AG09319 (cell line): ENCODE measurements at places on chromosomes 3 and 15.

- no peak for DNase-seq
Observed at GRCh38 chr3:107416886-107417285, 39.6 kb downstream of the CCDC54 start.

DNA sequence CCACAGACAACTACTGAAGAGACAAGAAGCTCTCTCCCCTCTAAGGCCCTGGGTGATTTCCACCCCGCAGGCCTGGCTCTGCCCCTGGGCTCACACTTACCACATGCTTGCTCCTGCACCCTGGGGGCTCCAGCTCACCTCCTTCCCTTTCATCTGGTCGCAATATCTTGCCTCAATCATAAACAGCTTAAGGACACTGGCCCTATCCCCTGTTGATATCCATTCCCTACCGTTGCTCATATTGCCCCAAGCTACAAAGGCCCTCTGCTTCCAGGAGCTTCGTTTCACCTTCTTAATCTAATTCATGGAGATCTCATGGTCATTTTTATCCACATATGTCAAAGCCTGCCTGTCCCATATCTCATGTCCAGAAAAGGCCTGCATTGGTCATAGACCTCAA lies 46.0 kb upstream of the TSEN2 start:
- no peak for DNase-seq

DNA sequence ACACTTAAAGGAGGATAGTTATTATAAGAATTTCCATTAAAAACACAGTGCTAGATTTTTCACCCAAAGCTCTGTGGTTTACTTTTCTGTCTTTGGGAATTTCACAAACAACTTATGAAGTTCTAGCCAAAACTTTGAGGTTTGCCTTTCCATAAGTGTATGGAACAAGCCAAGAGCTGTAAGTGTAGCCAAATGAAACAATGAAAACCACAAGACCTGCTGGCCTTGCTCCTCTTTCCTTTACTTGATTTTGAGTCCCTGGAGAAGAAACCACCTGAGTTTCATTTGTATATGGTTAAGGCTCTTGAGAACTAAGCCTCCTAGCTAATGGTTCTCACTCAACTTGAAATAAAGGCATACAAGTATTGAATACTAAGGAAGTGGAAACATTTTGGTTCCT lies 365.3 kb upstream of the EPHA3 start:
- no peak for DNase-seq

DNA sequence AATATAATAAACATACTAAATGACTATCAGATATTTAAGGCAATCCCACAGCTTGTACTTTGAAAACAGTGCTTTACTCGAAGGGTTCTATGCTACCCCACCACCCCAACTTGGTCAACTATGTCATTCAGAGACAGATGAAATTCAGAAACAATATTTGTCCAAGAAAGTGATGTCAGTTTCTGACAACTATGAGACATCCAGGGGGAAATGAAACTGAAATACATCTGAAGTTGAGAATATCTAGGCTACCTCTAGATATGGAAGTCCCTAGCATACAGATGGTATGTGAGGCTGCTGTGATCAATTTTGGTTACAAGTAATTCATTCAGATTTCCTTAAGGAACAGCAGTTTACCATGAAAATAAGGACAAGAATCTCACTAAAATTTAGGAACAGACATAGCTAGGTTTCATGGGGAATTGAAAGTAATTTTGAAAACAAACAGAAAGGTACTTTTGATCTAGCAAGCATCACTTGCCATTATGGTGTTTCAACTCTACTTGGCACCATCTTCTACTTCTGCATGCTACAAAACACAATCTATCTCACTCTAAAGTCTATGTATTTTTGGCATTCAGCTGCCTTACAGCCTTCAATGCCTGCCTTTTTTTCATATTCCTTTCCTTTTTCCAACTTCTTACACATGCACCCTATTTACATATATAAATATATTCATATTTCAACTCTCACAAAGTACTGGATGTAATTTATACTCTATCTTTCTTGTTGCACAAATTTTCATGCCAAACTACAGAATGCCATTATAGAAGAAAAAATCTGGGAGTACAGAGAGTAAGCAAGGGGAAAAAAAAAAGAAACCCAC lies 21.7 kb downstream of the ATG3 start:
- no peak for DNase-seq

DNA sequence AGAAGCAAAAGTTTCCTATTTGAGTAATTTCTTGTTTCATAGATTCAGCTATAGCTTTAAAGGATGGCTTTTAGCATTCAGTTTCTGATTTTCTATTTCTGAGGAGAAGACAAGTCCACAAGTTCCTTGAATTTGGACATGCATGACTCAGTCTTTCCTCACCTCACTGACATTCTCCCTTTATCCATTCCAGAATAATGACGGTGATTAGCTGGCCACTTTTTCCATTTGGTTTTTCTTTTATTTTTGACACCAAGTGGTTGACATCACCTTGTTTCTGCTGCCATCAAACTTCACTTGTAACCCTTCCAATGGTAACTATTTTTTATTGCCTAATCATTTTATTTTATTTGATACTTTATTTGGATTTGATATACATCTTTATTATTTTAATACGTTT lies 404.4 kb upstream of the KCNMB2 start:
- no peak for DNase-seq
